ENCODE measurements at places on chromosomes 5 and 9. TPM values are rescaled to one million over a fixed set of nuclear protein-coding genes. Genes with fewer than 3 reads are reported as not detected.

Gene SPATA31C1
- total RNA-seq = not detected

Gene BTNL8
- not detected for total RNA-seq

Gene RLN2
- total RNA-seq = not detected

- DNase-seq = peak; percentile 97
Measured at GRCh38 chr5:179801304-179802206, 5.1 kb downstream of the MGAT4B start.

- no peak for DNase-seq
Measured at GRCh38 chr5:157216391-157217142, 35.9 kb downstream of the ITK start.

DNA sequence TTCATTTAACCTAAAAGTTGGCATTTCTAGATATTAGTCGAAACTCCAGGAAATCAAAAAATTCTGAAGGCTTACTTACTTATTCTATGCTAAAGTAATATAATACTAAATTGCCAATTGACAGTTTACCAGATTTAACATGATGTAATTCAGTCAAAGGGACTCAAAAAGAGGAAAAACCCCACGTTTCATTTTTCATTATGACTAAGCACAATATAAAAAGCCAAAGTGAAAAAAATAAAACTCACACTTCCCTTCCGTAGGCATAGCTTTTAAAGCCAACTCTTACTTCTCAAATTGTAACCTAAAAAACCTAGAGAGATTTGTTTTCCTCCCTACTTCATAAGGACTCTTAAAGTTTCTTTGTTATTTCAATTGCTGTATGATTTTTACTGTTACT lies 146.6 kb downstream of the RAPGEF6 start:
- DNase-seq = peak; percentile 0

DNA sequence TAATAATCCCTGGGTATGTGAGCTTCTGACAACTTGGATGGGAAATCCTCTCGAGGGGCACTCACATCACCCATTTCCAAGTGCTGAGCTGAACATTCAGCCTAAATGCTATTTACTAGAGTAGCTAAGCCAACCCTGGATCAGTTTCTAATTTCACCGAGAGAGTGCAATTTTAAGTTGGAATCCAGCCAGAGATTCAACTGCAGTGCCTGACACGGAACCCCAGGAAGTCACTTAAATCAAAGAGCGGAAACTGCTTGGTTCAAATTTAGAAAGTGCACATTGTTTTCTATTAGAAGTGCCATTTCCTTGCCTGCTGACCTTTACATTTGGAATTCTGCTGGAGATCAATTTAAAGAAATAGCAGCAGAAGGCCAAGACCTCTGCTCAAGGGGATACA lies 8.8 kb downstream of the SPRY4 start:
- no peak for DNase-seq

Gene C9orf50
- total RNA-seq = 0.36 TPM

DNA sequence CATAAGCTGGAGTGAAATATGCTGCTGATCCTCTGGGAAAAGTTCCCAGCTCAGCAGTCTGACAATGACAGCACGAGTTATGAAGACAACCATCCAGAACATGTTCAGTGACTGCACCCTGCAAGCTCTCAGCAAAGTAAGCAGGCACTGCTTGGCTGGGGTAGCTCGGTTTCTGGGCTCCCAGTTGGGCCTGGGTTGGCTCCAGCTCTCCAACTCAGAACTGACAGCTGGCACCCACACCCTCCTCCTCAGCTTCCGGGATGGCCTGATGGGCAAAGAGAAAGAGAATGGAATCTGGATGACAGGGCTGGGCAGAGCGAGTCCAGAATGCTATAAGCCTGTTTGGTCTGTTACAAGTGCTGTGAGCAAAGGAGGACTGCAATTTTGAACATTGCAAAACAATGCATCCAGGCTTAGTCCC lies 185.0 kb downstream of the CSNK1G3 start:
- DNase-seq = no peak

Gene PTGDS
- 57.9 TPM for total RNA-seq

Gene SARDH
- total RNA-seq = 10.9 TPM

GRCh38 chr5:16797951-16798350 lies 138.1 kb downstream of the MYO10 start:
- DNase-seq = no peak

Gene PCDHA11
- total RNA-seq = 0.36 TPM

Gene TMOD1
- total RNA-seq = not detected

- DNase-seq = no peak
Measured at GRCh38 chr5:125654392-125654791, 768.8 kb upstream of the GRAMD2B start.

DNA sequence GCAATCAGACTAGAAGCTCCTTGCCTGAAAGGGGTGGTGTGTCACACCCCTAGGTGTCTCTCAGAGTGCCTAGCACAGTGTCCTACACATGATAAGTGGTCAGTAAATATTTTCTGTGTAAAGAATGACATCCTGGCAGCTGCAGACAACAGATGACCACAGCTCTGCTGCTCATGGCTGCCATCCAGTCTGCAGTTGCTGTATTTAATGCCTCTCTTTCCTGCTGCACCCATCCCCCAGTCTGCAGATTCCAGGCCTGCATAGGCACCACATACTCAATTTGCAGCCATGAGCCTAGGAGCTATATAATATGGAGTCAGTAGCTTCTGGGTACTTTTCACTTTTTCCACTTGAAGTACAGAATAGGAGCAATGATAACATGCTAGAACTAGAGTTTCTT lies 94.9 kb upstream of the NR4A3 start:
- DNase-seq = no peak

- no peak for DNase-seq
Measured at GRCh38 chr5:72244862-72245371, 75.1 kb downstream of the MRPS27 start.

Gene PTGS1
- total RNA-seq = 3.2 TPM

GRCh38 chr5:44887722-44888121 lies 79.0 kb downstream of the MRPS30 start:
- DNase-seq = no peak

Gene BAAT
- total RNA-seq = under 0.01 TPM

- DNase-seq = no peak
Measured at GRCh38 chr9:22922222-22922621, 475.6 kb downstream of the DMRTA1 start.

Gene CDO1
- 8.3 TPM for total RNA-seq

GRCh38 chr5:32581010-32581785 lies 4.2 kb upstream of the SUB1 start:
- no peak for DNase-seq

Gene LCN9
- not detected for total RNA-seq

GRCh38 chr9:82679472-82679871 lies 383.5 kb downstream of the RASEF start:
- no peak for DNase-seq

DNA sequence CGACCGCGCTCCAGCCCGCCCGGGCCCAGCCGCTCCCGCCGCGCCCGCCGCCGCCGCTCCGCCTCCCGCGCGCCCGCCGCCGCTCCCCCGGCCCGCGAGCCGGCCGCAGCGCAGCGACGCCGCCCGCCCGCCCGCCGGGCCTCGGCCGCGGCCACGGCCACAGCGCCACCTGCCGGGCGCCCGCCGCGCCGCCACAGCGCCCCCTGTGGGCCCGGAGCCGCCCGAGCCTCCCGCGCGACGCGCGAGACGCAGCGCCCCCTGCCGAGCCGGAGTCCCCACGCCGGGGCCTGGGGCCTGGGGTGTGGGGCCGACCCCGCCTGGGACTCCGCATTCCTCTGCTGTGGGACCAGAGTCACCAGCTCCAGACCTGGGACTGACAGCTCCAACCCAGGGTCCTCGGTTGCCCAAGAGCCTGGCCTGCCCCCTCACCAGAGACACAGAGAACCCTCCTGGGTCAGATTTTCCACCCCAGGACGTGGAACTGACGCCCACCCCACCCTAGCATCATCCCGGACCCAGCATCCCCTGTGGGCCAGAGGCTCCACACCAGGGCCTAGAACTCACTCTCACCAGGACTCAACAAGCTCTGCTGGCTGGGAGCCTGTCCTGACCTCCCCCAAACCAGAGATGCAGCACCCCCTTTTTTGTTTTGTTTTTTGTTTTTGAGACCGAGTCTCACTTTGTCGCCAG lies at the start of gene RAPGEF1:
Gene RAPGEF1, minus strand, starts transcription at position 118 of the 690 bp plus-strand sequence. CDS start 246 bp downstream, outside the sequence.
- peak; percentile 99 for DNase-seq

DNA sequence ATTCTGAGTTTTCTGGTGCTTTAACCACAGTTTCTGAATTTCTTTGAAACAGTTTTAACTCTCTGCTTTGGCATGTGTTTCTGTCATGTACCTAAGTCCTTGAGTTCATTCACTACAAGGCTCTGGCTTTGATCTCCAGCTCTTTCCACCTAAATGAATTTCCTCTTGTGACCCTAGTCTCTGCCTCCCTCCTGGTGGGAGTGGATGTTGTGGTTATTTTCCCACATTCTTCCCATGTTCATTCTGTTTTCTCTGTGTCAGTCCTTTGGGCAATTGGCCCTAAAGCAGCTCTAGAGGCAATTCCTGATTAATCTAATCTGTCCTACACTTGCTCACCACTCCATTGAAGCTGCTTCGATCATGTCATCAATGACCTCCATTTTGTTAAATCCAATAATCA lies 28.4 kb upstream of the DPYSL3 start:
- no peak for DNase-seq

GRCh38 chr5:128777052-128777451 lies 188.2 kb upstream of the SLC27A6 start:
- DNase-seq = no peak

Gene TMEM267
- total RNA-seq = 17.4 TPM

Gene PTAR1
- 67.2 TPM for total RNA-seq

All from osteoblast (primary cell).